Nephron progenitor cell (in vitro differentiated cells): ENCODE measurements at places on chromosomes 12 and 14.

DNA sequence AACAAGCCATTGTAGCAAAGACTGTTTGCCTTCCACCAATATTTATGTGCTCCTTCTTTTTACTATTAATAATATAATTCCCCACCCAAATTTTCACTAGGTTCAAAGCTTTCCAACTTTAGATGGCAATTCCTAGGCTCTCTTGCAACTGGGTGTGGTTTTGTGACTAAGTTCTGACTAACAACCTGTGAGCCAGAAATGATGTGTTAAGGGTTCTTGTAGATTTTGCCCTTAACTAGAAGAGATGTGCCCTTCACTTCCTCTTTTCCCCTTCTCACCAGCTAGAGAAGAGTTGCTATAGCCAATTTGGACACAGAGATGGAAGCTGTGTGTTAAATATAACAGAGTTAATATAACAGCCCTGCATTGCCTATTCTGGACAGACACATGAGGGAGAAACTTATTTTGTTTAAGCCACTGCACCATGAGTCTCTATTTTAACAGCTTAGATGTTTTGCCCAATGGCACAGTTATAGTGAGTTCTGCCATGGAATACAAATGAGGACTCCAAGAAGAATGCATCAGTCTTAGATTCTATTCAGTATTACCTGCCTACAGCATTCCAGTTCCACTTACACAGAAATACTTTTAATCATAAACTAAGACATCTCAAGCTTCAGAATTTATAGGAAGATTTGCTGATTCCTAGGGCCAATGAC lies 216.2 kb downstream of the DUSP6 start:
- DNase-seq, result no peak

DNA sequence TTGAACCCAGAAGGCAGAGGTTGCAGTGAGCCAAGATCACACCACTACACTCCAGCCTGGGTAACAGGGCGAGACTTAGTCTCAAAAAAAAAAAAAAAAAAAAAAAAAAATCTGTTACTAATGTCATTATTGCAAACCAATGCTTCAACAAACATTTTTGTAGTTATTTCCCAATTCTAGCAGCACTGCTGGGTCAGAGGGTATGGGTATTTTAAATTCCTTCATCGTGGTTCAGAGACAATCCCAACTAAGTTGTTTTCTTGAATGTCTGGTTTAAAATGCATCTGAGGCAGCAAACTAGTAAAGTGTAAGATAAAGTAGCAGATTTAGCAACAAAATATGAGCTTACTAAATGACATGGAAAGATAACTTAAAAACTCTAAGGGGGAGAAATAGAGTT lies 65.6 kb downstream of the FERMT2 start:
- DNase-seq, result no peak

DNA sequence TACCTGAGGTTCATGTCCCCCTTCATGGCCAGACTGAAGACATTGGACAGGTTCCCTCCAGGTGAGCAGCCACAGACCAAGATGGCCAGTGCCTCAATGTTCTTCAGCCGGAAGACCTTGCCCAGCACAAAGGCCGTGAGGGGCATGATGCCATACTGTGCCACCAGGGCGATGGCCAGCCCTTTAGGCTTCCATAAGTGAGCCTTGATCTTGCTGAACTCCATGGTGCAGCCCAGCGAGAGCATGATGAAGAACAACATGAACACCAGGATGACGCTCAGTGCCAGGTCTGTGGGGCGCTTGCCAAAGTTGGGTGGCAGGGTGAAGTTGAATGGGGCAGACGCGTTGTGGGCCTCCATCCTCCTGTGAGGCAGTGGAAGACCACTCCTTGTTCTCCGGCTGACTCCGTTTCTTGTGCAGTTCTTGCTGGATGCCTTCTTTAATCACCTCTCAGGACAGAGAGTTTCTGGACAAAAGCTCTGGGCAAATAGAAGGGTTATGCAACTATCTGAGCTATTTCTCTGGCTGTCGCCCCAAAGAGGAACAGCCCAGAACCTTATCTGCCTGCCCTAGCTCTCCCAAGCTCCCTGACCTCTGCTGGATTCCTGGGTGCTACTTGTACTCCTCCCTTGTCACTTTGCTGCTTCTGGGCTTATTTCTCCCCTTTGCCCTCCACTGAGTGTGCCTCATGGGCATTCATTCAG lies at the start of gene SLC10A1:
SLC10A1 (minus strand) TSS at position 445 of the 704 bp plus-strand sequence; CDS start at position 359, 86 bp downstream.
- no peak for DNase-seq

GRCh38 chr12:81245458-81245857 lies 167.6 kb downstream of the ACSS3 start:
- no peak for DNase-seq
